Effector memory CD8-positive, alpha-beta T cell (primary cell): ENCODE measurements at places on chromosomes 5 and 9.

DNA sequence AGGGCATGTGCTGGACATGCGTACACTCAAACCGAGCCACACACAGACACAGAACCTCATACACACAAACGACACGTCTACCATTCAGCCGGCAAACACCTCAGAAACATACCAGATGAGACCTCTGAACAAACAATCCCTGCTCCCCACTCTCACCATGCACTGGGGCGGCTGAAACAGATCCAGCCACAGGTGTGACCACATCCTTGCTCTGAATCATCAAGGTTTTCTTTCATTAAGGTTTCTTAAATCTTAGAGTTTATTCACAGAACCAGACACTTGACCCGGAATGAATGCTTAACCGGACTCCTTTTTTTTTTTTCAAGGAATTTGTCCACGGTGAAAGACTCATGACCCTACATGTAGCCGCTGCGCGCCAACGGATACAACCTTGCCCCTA lies 26.2 kb downstream of the TERT start:
- peak; percentile 18 for DNase-seq

DNA sequence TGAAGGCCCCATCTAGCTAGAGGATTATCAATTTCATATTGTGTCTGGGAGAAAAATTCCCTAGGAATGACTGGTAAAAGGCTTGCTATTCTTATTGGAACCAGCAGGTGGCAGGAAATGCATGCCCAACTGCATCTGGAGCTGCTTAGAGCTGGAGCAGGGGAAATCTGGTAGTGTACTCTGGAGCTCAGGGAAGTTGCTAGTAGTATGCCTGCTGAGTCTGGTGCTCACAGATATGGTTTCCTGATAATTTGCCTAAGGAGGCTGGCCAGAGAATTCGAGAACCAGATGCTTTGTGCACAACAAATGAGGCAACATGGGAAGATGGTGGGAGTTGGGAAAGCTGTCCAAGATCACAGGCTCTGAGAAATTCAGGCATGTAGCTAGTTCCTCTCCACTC lies 53.7 kb downstream of the G3BP1 start:
- DNase-seq: peak; percentile 37

DNA sequence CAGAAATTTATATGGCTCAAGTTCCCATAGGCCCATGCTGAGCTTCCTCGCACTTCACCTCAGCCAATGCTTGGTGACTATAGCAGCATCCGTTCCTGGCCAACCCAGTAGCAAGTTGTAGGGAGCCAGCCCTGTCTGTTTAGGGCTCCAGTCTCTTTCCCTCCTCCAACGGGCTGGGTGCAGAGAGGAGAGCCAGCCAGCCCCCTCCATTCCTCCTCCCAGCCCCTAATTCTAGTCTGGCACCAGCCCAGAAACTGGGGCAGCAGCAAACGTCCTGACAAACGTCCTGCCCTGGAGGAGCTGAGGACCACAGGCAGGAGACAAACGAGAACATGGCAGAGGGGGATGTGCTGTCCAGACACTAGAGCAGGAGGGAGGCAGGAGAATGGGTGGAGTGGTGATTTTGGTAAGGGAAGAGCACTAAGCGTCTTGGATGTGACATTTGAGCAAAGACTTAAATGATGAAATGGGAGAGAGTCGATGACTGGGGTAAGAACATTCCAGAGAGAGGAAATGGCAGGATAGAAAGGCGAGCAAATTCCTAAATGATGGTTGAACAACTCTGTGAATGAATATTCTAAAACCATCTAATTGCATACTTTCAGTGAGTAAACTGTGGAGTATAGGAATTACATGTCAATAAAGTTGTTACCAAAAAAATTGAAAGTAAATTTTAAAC lies 222.5 kb upstream of the DAPK1 start:
- DNase-seq: no peak

- no peak for DNase-seq
Observed at GRCh38 chr9:90420211-90420610, 222.4 kb downstream of the DIRAS2 start.

GRCh38 chr5:73831066-73831465 lies 205.1 kb downstream of the ARHGEF28 start:
- no peak for DNase-seq

GRCh38 chr9:31612336-31613030 lies 772.0 kb upstream of the ACO1 start:
- no peak for DNase-seq

GRCh38 chr9:117145811-117146490 lies 268.9 kb downstream of the ASTN2 start:
- DNase-seq: no peak

DNA sequence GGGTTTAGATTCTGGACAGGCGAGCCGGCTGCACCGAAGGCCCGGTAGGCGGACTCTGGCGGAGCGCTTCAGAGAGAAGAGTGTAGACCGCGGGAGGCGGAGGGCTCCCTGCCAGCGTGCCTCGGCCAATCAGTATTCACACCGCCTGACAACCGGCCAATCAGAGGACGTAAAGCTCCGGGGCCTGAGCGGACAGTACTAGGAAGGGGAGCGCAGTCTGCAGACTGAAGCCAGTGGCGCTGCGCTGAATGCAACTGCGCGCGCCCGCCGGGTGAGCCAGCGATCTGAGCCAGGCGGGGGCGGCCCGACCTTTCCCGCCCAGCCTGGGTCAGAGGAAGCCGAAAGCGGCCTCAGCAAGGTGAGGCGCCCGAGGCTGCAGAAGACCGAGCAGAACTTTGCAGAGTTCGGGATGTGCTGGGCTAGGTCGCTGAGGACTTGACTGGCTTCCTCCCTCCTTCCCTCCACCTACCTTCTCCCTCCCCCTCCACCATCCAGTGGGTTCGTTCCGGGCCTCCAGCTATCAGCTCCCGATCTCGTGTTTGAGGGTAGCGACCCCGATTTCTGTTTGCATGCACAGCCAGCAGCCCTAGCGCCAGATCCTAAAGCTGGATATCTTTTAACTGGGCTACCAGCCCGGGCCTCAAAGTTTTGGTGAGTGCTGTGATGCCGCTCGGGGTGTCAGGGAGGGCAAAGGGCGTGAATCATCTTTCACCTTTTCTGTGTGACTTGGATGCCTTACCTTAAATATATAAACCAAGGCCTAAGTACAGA lies at the start of gene DMRT2:
TSS of gene DMRT2 (plus strand) at position 233 of the 771 bp plus-strand sequence. CDS start 1,257 bp downstream, outside the sequence.
- DNase-seq: no peak

- DNase-seq: no peak
Observed at GRCh38 chr9:9246726-9247125, 1366.1 kb downstream of the PTPRD start.

DNA sequence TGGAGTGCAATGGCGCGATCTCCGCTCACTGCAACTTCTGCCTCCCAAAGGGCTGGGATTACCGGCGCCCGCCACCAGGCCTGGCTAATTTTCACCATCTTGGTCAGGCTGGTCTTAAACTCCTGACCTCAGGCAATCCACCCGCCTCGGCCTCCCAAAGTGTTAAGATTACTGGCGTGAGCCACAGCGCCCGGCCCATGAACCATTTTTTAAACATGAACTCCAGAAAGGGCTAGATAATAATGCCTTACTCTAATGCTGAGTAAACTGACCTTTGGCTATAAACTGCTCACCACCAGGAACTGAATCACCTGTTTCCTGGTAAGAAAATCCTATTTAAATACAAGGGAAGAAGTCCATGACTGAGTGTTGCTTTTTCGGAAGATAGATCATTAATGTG lies 23.2 kb upstream of the DAB2 start:
- no peak for DNase-seq

GRCh38 chr9:136646827-136647711 lies 15.6 kb upstream of the EGFL7 start:
- no peak for DNase-seq
